Activated gamma-delta T cell treated with Interleukin-2 at 50 U/mL for 16 hours (primary cell): ENCODE measurements at places on chromosomes 6 and 20.

DNA sequence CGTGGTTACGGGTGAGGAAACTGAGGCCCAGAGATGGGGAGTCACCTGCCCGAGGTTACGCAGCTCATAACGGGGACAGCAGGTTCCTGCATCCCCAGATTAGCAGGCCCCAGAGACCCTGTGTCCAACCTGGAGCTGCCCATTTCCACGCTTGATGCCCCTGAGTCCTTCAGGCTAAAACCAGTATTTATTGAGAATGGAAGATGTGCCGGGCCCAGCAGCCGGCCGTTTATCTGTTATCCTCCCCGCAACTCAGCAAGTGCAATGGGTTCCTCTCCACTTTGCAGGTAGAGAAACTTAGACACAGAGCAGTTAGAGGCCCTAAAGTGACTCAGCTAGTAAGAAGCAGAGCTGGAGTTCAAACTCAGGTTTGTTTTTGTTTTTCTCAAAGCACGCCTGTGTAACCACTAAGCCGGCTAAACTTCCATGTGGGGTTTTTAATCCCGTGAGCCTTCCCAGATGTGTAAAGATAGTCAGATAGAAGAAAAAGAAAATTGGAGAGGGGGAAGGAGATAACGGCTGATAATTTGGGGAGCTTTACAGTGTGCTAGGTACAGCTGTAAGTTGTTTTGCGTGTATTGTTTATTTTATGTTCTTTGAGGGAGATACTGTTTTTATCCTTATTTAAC, 775 bp downstream of the PFDN4 start:
- no peak for DNase-seq

- DNase-seq: no peak
Observed at GRCh38 chr6:81770381-81770780, 17.9 kb upstream of the TENT5A start.

DNA sequence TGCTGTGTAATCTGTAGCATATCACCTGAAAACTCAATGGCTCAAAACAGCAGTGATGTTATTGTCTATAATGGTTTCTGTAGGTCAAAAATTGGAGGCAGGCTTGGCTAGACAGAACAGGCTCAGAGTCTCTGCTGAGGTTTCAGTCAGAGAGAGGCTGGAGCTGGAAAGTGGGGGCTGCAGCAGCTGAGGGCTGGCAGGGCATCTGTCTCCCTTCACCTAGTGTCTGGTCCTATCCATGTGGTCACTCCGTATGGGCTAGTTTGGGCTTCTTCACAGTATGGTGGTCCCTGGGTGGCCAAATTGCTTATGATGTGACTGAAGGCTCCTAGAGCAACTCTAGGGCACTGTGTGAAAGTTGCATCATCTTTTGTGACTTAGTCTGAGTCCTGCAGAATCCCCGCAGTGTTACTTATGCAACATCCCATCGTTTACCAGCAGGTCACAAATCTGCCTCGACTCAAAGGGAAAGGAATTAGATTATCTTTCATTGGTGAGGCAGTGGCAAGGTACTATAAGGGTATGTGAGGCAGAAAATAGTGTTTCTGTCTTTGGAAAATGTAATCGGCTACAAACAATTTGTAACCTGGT, 497.0 kb downstream of the EPHA7 start:
- DNase-seq: no peak

GRCh38 chr6:147192278-147192911, 11.8 kb upstream of the STXBP5 start:
- no peak for DNase-seq

DNA sequence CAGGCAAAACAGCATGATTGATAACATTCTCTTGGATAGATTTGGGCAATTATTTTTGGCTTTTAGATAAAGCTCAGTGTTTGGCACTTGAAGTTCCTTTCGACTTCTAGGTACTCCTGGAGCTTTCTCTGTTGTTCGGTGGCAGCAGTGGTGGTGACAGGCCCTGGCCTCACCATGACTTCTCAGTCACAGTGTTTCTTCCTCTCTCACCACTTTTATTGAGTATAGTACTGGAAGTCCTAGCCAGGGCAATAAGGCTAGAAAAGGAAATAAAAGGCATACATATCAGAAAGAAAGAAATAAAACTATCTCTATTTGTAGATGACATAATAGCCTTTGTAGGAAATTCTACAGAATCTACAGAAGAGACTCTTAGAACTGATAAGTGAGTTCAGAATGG, 101.2 kb upstream of the SIRPG start:
- no peak for DNase-seq
